ENCODE measurements at places on chromosomes 5 and 9. TPM values are rescaled to one million over a fixed set of nuclear protein-coding genes. Genes with fewer than 3 reads are reported as not detected.

DNA sequence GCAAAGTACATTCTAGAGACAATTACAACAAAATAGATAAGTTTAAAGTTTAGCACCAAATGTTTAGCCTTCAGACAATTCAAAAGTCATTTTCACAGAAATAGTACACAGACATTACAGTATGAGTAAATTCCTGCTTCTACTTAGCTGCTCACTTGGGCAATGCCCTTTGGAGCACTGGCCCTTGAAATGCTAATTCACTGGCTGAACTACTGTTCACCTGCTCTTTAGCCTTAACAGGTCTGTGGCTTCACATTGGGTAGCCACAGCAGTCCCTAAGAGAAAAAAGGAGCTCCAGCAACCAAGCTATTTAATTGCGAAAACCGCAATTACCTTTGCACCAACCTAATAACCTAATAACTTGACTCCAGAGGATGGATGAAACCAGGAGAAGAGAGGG lies 916.2 kb upstream of the DMAC1 start:
- no peak for DNase-seq

DNA sequence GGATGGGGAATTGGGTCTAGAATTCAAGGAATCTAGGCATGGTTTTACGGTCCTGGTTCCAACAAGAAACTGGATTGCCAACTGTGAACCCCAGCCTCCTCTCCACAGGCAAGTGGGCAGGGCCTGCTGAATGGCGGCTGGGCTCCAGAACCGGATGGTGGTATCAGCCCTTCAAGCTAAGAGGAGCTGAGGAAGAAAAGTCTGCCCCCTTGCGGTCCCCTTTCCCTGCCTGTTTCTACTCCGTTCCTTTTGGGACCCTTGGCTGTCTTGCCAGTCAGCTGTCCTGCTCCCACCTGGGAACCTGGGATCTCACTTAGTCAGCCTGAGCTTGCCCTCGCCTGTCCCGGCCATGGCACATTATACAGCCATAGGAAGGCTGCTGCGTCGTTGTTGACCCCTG lies 234.4 kb upstream of the DAPK1 start:
- no peak for DNase-seq

GRCh38 chr9:126000256-126000655 lies 253.1 kb downstream of the PBX3 start:
- DNase-seq, result no peak

Gene MLANA
- total RNA-seq, result not detected

Gene TCF7
- 1.1 TPM for total RNA-seq
